GM23248 (cell line): ENCODE measurements at places on chromosomes 2 and 18.
A peak's percentile ranks its signal among the peaks of the same experiment; 100 is the strongest.

DNA sequence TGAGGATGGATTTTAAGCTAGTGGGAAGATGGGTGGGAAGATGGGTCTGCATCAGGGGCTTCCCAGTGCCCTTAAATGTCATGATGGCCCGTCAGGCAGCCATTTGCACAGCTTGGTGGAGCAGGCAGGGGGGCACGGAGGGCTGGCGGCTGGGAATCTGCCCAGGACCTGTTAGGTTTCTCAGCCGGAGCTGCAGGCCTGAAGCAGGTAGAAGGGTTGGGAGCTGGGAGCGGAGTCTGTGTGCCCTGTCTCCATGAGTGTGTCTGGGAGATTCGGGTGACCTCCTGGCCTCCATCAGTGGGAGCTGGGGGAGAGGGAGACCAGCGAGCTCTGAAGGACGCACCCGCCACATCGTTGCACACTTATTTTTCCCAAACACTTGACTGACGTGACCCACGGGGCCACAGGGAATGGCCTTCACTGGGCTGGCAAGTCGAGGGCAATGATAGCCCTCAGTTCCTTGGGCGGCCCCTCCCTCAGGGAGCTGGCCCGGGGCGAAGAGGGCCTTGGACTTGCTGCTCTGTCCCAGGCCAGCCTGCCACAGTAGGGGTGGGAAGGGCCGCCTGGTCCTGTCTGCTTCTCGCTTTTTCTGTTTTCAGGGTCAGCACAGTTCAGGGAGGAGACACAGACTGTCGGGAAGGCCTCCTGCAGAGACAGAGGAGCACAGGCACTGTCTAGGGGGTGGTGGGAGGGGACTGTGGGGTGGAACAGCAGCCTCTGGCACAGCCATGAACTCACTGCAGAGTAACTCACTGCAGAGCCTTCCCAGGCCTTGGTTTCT, 236.8 kb downstream of the ZBTB7C start:
- no peak overlapping the region for H3K27ac ChIP-seq
- no peak overlapping the region for H3K4me3 ChIP-seq
- no peaks in the 10 kb centered on the region for H3K4me1 ChIP-seq
- DNase-seq, result no peak
- H3K36me3 ChIP-seq, result no peaks in the 10 kb centered on the region

DNA sequence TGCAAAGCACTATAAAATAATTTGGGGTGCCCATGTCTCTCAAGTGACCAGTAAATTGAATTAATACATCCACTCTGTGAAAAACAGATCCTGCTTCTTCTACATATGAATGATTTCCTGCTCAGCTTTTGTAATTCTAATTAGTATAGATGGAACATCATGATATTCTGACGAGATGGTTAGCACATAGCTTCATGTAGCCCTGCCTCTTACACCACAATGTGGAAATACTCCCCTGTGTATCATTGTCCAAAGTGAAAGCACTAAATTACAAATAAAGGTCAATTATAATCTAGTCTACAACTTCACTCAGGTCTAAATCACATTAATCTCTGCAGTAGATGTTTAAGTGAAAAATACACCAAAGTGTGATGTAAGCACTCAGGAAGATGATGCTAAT, 32.9 kb upstream of the SYT4 start:
- H3K36me3 ChIP-seq, result no peaks in the 10 kb centered on the region
- H3K4me1 ChIP-seq, result no peaks in the 10 kb centered on the region; the same call in 1 of the 2 replicates
- no peak for DNase-seq
- H3K4me3 ChIP-seq, result no peak overlapping the region

DNA sequence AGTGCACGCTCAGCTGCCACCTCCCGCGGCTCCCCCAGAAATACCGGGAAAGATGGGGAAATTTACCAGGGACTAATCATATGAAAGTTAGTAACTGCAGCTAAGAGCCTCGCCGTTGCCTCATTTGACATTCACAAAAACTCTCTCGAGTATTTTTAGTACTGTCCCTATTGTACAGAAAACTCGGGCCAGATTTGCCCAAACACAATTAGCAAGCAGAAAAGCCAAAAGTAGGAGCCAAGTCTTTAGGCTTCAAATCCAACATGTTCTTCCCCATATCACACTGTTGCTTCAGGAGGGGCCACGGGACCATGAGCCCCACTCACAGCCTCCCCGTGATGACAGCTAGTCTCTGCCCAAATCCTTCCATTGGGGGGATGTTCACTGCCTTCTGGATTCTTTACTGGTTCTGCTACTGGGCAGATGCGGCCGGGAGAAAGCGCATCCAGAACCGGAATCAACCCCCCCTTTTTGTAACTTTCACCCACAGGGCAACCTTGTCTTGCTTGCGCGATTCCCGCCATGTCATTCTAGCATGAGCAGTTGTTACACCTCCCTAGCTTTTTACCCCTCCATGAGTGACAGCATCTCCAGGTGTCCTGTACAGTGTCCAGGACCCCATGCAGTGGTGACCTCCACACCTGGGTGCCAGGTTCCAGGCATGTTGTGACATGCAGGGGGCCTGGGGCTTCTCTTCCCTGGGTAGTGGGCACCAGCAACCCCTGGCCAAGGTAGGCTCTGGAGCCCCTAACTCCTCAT, 35.2 kb downstream of the CENPO start:
- no peaks in the 10 kb centered on the region for H3K4me1 ChIP-seq
- H3K27me3 ChIP-seq, result no peaks in the 10 kb centered on the region
- no peak overlapping the region for H3K27ac ChIP-seq

- H3K4me3 ChIP-seq, result no peak overlapping the region
- no peaks in the 10 kb centered on the region for H3K27me3 ChIP-seq
- no peak for DNase-seq
- no peaks in the 10 kb centered on the region for H3K36me3 ChIP-seq
- H3K27ac ChIP-seq, result no peak overlapping the region
- peaks cover 13% of the 10 kb centered on the region for H3K4me1 ChIP-seq
Observed at GRCh38 chr2:226981791-226982326, 146.0 kb downstream of the RHBDD1 start.

GRCh38 chr2:98751748-98752147, 20.8 kb upstream of the MGAT4A start:
- no peaks in the 10 kb centered on the region for H3K36me3 ChIP-seq
- no peak overlapping the region for H3K27ac ChIP-seq

GRCh38 chr2:130837175-130837810, 579 bp downstream of the ARHGEF4 start:
- no peaks in the 10 kb centered on the region for H3K36me3 ChIP-seq
- H3K4me1 ChIP-seq, result no peaks in the 10 kb centered on the region
- peaks cover 14% of the 10 kb centered on the region for H3K27me3 ChIP-seq
- no peak overlapping the region for H3K27ac ChIP-seq

- no peak for DNase-seq
- H3K36me3 ChIP-seq, result no peaks in the 10 kb centered on the region
- no peak overlapping the region for H3K27ac ChIP-seq
- H3K4me3 ChIP-seq, result no peak overlapping the region
Observed at GRCh38 chr2:16058256-16058655, 117.9 kb downstream of the MYCN start.

DNA sequence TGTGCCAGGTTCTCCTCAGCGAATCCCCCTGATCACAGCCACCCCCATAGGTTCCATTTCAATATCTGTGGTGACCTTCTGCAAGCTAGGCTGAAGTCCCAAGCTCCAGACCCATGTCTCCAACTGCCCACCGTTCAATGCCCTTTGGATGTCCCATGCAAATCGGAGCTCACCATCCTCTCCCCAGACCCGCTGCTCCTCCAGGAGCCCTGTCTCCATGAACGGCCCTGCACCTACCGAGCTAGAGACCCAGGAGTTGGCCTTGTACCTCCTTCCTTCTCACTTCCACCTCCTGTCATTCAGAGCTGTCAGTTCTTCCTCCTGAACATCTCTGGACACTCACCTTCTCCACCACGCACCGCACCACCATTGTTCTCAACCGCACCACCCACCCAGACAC, 1.0 kb upstream of the FAHD2A start:
- H3K27ac ChIP-seq, result no peak overlapping the region
- no peak for DNase-seq
- H3K27me3 ChIP-seq, result no peaks in the 10 kb centered on the region

DNA sequence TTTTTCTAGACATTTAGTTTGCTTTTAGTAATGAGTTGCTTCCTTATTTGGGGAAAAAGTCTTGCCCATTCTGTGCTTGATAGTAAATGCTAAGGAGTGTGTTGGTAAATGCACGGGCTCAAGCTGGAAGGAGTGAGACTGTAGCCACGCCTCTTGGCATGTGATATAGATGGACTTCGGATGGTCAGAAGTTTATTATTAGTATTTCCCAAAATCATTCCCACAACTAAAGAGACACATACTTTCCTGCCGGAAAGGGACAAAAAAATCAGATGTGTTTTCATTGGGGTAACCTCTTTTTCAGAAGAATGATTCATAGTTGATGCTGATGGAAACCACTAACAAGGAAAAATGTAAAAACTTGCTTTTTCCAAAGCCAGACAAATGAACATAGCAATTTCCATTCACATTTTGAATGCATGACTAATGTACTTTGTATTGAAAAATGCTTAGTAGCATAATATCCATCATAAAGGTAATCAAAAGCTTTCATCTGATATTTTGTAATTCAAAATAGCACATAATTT, 133.2 kb downstream of the ZNF532 start:
- peak overlapping the region; percentile 93 for H3K27ac ChIP-seq
- DNase-seq, result peak; percentile 90
- peaks cover 43% of the 10 kb centered on the region for H3K4me1 ChIP-seq
- peak overlapping the region; percentile 67 for H3K4me3 ChIP-seq
- no peaks in the 10 kb centered on the region for H3K27me3 ChIP-seq
- H3K36me3 ChIP-seq, result no peaks in the 10 kb centered on the region

- no peaks in the 10 kb centered on the region for H3K36me3 ChIP-seq
- H3K27ac ChIP-seq, result no peak overlapping the region
- peak; percentile 20 for DNase-seq
- H3K4me3 ChIP-seq, result no peak overlapping the region
Observed at GRCh38 chr2:108621087-108621559, 86.9 kb downstream of the LIMS1 start.

DNA sequence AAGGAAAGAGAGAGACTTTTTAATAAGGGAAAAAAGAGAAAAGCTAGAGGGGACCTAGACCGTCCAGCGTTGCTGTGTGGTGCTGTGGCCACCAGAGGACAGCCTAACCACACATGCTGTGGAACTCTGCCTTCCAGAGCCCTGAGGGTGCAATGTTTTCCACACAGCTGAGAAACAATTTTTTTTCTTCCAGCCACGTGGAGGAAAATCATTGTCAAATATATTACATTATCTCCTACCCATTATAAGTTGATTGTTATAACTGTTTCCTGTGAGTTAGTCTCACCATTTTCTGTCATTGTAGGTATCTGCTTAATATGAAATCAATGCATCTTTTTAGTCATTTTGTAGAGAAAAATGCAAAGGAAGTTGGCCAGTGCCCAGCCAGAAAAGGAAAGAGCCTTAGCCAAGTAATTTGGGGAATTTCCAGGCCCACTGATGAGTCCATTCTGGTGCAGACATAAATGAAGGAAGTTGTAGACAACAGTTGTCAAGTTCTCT, 5.9 kb upstream of the MRPL19 start:
- peak; percentile 93 for DNase-seq
- H3K4me3 ChIP-seq, result peak overlapping the region; percentile 42; the same call in 1 of the 2 replicates
- H3K4me1 ChIP-seq, result peaks cover 10% of the 10 kb centered on the region
- no peaks in the 10 kb centered on the region for H3K36me3 ChIP-seq

DNA sequence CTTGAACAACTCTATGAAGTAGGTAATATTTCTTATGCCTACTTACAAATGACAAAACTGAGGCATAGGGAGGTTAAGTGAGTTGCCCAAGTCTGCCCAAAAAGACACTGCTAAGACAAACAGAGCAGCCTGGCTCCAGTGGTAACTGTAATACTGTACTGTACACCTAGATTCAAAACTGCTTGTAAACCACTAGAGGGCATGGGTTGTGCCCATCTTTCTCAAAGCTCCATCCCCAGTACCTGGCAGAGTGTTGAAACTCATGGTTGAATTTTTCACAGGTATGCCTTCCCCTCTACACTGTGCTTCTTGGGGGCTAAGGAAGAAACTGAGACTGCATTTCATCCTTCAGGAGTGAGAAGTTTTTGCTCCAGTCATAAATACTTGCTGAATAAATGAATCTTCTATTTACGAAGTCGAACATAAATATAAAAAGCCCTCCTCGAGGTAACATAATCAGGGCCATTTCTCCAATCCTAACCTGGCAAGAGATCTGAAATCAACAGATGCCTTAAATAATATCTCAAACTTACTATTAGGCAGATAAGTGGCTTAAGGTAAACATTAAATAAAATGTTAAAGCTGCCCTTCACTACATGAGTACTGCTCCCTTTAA, 2.0 kb downstream of the PPP4R1 start:
- no peaks in the 10 kb centered on the region for H3K27me3 ChIP-seq
- peak overlapping the region; percentile 94 for H3K4me3 ChIP-seq
- H3K27ac ChIP-seq, result peak overlapping the region; percentile 85
- DNase-seq, result peak; percentile 75
- peaks cover 43% of the 10 kb centered on the region for H3K4me1 ChIP-seq

GRCh38 chr18:54883816-54884604, 55.7 kb downstream of the RAB27B start:
- peaks cover 24% of the 10 kb centered on the region for H3K4me1 ChIP-seq
- peak; percentile 50 for DNase-seq
- no peak overlapping the region for H3K27ac ChIP-seq
- H3K27me3 ChIP-seq, result no peaks in the 10 kb centered on the region
- H3K36me3 ChIP-seq, result no peaks in the 10 kb centered on the region
- H3K4me3 ChIP-seq, result no peak overlapping the region

DNA sequence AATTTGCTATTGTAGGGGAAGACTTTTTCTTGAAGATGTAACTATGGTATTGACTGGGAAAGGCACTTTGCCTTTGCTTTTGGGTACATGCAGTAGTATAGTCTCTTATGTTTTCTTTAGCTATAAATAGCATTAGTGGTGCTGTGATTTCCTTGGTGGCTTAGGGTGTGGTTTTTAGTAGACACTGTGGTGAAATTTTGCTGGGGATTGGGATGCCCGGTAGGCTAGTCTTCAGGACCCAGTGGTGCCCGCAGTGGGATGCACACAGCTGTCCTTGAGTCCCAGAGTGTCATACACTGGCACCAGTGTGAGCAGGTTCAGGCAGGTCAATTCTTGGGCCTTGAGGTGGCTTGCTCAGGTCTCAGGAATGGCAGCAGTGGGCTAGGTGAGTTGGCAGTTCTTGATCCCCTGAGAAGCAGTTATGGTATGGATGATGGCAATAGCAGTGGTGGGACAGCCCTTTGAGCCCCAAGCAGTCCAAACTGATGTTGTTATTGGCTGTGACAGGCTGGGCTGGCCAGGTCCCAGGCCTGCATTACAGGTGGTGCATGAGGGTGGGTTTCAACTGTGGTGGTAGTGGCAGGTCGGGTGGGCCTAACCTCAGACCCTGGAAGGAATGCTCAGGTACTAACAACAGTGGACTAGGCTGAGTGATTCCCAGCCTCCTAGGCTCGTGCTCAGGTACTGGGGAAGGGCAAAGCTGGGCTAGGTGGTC, 124.3 kb downstream of the XRCC5 start:
- H3K27ac ChIP-seq, result no peak overlapping the region
- H3K27me3 ChIP-seq, result no peaks in the 10 kb centered on the region
- no peak overlapping the region for H3K4me3 ChIP-seq
- H3K4me1 ChIP-seq, result no peaks in the 10 kb centered on the region

DNA sequence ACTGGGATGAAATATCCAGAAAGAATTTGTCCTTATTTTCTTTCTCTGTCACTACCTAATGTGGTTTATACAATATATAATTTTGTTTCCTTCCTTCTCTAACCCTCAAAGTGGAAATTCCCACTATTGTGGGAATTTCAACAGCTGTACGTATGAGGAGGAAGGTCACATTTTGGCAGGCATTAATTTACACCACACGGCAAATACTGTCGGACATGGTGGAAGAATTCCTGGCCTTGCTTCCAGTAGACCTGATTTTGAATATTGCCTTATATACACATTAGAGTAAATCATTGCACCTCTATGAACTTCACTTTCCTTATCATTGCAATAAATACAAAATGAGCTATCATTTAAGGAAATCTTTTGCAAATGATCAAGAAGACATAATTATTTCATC, 358.1 kb upstream of the ETAA1 start:
- H3K27ac ChIP-seq, result no peak overlapping the region
- no peak overlapping the region for H3K4me3 ChIP-seq
- H3K36me3 ChIP-seq, result no peaks in the 10 kb centered on the region
- DNase-seq, result no peak
- no peaks in the 10 kb centered on the region for H3K27me3 ChIP-seq
